ENCODE measurements at places on chromosomes 7 and 10.

DNA sequence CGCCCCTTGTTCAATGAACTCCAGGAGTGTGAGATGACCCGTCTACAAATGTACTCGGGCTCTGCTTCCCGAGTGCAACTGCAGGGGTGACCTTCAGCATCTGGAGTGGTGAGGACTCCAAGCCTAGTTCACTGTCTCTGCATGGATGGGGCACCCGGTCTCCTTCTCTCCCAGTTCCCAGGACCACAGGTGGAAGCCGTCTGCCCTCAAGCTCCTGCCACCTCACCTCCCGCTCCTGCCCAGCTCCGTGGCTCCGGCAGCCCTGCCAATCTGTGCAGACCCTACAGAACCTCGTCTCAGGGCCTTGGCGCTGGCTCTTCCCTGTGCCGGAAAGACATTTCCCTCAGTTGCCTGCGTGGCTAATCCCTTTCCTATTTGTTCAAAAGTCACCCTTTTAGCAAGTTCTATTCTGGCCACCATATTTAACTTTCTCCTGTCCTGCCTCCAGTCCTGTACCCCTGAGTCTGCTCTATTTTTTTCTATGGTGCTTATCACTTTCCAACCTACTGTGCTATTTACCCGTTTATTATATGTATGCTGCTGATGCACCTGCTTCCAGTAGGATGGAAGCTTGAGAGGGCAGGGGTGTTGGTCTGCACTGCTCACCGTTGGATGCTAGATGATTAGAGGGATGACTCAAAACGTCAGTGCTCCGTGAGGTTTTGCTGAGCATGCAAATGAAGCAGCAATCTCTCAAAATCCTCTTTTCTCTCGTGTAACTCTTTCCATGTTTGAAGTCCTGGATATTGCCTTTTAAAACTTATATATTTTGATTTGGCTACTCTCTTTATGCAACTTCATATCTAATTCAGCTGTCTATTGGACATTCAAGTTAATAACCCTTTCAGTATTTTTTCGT lies 641.4 kb downstream of the ACTR3B start:
- DNase-seq, result no peak

DNA sequence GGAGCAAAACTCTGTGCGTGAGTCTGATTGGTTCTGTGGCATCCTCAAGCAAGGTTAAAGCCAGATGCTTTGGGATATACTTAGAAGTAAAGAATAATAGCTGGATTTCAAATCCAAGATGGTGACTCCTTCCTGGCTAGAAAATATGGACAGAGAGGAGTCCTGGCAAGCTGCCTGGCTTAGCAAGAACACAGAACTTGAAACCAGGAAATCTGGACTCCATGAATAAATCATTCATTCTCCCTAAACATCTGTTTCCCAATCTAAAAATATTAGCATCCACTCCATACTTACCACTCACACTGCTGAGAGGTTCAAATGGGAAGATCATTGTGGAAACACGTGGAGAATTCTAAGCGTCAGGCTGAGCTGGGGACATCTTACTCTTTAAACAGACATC lies 1074.1 kb upstream of the AUTS2 start:
- DNase-seq, result peak; percentile 52

GRCh38 chr7:45927721-45928120 lies 6.6 kb upstream of the IGFBP3 start:
- DNase-seq, result no peak

DNA sequence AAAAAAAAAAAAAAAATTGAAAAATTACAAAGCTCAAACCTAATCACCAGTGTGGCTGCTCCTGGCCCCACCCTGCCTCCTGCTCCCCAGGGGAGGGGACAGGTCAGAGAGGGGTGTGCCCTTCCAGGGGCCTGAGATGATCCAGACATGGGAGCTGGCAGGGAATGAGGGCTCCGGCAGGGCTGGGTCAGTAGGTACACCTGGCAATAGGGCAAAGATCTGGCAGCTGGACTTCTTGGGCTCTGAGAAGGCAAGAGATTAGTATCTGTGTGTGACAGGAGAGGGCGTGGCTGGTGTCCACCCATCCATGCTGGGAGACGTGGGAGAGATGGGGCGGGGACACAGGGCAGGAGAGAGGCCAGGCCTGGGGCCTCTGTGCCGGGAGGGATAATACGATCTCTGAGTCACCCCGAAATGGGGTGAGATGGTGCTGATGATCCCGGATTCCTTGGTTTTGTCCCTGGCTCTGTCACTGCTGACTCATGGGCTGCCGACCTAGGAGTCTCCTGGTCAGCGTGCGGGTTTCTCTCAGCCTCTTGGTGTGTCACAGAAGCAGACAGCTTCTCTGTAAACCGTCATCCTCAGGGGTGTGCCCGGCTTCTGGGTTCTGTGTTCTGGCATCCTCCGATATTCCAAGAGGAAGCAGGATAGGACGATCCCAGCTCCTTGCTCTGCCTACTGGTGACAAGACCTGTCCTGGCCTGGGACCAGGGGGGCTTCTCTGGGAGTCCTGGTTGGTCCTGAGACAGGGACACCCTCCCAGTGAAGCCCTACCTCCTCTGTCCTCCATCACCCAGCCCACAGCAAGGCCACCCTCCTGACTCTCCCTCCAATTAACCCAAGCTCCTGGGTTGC lies 8.2 kb upstream of the CLDN4 start:
- peak; percentile 90 for DNase-seq

DNA sequence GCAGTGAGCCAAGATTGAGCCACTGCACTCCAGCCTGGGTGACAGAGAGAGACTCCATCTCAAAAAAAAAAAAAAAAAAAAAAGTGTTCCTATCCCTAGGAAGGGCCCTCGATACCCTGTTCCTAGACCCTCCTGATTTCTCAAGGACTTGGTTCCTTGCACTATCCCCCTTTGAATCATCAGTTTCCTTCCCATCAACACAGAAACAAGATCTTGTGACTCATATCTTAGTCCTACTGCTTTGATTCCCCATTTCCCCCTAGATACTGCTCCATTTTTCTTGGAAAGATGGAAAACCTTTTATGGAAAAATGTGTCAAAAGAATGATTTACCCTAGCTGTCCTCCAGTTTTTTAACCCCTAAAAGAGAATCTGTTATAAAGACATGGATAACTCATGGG lies 1.7 kb upstream of the ZNF862 start:
- no peak for DNase-seq

- DNase-seq, result no peak
Observed at GRCh38 chr7:25885057-25885576, 266.9 kb upstream of the NFE2L3 start.

DNA sequence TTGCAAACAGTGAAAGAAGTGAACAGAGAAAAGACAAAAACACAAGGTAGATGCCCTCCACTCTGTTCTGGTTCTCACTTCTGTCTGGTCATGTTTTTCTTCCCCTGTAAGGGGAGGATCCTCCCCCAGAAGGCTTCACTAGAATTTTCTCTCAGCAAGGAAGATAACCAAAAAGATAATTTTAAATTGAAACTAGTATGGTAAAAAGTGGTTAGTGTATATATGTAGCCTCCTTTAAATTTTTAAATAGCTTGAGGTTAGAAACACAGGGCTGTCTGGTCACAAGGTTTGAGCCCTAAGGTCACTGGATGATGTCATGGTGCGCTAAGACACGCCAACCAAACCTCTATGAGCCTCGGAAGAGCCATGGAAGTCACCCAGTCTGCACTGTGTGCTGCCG lies 5.6 kb upstream of the PKD1L1 start:
- no peak for DNase-seq

DNA sequence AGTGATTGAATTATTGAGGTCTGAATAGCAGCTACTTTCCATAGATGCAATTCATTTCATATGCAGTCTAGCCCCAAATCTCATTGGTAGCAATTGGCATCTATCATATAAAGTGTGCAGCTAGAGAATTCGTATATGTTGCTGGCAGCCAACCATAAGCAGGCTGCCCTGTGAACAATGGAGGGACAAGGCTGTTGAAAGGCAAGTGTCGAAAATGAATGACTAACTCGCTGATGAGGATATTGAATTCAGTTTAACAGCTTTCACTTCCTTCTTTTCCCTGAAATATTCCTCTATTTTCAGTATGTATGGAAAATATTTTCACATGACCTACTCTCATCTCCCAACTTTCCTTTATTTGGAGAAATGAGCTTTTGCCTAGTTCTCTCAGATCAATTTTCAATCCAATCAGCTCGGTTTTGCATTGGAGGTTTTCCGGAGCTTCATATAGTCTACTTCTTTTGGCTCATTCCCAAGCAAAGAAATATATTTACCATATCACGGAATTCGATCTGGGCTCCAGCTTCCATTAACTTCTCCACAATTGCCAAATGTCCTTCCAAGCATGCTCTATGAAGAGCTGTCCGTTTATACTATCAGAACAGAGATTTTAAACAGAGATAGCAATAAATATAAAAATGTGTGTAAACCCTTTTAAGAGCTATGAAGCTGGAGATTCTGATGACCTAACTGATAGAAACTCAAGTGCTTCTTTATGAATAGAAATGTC lies 3.5 kb downstream of the ANKRD1 start:
- DNase-seq, result no peak

GRCh38 chr10:2631557-2632205 lies 435.7 kb upstream of the PFKP start:
- no peak for DNase-seq

DNA sequence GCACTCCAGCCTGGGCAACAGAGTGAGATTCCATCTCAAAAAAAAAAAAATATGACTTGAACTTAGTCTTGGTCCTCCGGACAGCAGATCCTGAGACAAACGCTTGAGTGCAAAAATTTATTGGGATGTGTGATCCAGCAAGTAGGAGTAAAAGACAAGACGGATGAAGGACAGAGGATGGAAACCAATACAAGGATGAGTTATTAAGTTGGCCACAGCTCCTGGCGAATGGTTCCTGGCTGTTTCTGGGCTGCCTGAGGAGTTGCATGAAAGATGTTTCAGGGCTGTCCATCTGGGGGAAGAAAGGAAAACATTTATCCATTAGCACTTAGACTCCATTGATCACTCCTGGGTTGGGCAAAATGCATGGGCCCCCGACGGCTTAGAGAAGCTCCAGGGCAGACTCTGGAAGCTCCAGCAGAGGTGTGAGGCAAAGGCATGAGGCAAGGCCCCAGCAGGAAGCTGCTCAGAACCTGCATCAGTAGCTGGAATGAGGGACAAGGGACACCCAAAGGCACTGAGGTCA lies 98.3 kb upstream of the ZNF438 start:
- no peak for DNase-seq

DNA sequence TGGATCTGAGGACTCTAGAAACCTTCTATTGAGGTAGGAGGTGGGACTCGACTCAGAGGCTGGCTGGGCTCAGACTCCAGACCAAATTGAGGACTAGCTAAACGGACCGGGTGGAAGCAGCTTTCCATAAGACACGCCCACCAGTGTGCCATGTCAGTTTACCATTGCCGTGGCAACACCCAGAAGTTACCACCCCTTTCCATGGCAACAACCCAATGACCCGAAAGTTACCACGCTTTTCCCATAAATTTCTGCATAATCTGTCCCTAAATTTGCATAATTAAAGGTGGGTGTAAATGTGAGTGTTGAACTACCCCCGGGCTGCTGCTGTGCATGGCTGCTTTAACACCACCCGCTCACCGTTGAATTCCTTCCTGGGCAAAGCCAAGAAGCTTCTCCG lies 58.9 kb downstream of the MICALL2 start:
- no peak for DNase-seq

DNA sequence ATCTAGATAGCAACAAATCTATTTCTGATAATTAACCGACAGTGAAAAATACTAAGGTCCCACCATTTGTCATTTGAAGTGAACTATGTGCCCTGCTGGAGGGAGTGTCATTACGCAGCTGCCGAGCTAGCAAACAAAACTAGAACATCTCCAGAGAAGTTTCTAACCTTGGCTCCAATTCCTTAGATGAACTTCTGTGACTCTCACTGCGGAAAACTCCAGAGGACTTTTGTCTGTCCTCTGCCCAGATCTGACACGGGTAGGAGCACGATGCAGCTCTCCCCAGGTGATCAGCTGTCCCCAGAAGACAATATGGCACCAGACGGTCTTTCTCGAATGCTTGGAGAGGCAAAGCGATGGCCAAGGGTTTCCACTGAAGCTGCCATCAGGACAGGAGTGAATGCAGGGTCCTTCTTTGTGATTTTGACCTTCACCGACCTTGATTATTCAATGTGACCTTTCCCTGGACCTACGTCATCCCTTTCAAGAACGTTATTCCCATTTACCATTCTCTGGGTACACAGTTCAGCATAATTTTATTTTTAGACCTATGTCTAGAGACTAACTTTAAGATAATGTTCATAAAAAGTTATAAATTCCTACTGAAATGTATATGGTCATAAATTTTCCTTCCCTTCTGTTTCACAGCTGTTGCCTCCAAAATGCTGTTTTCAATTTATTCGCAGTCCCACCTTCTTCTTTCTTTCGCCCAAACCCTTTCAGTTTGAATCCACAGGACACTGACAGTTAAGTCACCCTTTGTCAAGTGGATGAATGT lies 116.7 kb upstream of the C7orf33 start:
- no peak for DNase-seq

DNA sequence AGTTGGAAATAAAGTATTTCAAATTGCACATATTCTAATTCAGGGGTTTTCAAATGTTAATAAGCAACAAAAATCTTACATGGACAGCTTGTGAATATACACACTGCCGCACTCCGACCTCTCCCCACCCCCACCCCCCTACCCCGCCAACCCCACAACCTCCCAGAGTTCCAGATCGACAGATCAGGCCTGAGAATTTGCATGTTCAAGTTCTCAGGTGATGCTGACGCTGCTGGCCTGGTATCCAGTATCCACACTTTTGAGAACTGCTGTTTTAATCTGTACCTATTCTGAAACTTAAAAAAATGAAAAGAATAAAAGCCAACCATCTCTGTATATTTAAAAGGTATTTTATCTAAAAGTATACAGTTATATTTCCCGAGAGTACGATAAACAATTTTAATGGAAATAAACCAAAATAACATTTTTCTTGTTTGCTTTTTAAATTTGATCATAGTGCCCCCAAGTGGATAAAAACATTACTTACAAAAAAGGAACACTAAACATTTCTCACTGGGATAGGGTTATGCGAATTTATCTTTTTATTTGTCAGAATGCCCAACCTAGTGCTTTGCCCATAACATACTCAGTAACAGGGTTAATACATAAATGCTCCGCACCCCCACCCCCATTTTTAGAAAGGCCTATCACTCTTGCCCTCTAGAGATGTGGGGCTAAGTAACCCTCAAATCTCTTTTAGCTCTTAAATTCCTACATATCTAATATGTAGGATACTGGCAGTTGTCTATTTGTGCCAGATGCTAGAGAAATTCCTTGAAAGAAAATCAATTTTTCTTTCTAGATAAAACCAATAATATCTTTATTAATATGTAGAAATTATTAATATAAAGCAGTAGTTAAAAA lies 166.3 kb downstream of the RNF133 start:
- DNase-seq, result no peak

DNA sequence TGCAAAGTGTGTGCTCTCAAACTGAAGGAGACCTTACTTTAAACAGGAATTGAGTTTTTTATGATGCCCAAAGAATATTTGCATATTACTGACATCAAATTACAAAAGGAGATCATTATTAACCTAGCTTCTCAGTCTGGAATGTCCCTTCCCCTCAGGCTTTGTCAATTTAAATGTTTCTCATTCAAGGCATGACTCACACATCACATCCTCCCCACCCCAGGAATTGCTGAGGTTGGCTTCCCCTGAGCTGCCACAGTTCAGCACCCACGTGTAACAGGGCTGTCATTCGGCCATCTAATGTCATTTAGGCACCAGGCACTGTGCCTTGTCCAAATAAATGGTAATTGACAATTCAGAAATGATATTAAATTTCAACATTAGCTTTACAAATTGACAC lies 305.9 kb upstream of the MGMT start:
- DNase-seq, result peak; percentile 20

GRCh38 chr10:13505052-13505680 lies 23.6 kb downstream of the BEND7 start:
- DNase-seq, result no peak

- DNase-seq, result no peak
Observed at GRCh38 chr7:55591282-55591931, 19.1 kb upstream of the VOPP1 start.
